ENCODE measurements at places on chromosomes 16 and 17.

GRCh38 chr16:85457366-85457765 is 155.8 kb upstream of the GSE1 start:
- DNase-seq: no peak

GRCh38 chr16:55656691-55657092 is 904 bp downstream of the SLC6A2 start:
- no peak for DNase-seq

GRCh38 chr17:67420994-67421393 is 43.9 kb downstream of the PITPNC1 start:
- no peak for DNase-seq

GRCh38 chr16:89198417-89199240 is 1.7 kb downstream of the SLC22A31 start:
- no peak for DNase-seq

DNA sequence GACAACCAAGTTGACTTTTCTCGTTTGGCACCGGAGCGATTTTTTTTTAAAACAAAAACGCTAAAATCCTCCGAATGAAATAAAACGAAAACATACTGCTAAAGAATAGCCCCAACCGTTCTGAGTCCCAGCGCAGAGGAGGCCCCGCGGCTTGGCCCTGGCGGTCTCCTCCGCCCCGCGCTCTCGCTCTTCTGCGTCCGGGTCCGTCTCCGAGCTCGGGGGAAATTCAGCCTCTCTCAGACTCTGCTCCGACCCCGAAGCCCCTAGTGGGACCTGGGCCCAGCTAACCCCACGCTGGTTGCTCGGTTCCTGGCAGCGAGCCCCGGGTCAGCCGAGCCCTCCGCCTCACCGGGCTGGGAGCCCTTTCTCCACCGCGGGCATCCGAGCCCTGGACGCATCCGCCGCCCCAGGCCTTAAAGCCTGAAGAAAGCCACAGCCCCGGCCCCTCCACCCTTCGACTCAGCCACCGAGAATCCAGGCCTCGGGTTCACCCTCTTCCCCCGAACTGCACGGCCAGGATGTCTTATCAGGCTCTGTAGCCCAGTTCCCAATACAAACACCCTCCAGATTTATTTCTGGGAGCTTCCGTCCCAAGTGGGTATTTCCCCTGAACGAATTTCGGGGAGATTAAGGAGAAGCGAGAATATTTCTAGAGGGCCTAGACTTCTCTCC is 1.2 kb downstream of the TBX2 start:
- DNase-seq: no peak

DNA sequence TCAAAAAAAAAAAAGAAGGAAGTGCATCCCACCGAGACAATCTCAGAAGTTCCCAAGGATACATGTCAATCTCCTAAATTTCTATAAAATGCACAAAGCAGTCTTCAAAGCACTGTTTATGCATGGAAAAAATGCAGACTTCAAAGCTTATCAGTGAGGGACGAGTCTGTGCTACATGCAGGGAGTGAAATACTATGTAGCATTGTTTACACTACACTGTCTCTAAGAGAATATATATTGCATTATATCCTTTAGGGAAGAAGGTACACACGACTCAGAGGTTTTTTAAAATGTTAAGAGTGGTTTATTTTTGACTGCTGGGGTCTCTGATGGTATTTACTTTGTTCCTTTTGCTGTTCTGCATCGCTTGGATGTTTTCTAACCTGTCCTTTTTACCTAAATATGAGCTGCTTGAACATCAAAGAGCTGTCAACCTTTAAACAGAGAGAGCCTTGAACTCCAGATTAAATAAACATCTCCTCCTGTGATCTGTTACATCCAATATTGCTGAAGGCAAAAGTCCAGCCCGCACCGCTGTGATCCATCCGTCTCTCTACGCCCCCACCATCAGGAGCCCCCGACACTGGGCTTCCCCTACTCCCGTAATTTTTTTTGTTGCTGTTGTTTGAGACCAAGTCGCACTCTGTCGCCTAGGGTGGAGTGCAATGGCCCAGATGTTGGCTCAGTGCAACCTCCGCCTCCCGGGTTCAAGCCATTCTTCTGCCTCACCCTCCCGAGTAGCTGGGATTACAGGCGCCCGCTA is 1.4 kb downstream of the FBXO31 start:
- DNase-seq: no peak

GRCh38 chr16:54275956-54276355 is 10.6 kb downstream of the IRX3 start:
- no peak for DNase-seq

GRCh38 chr16:84514874-84515835 is 10.7 kb upstream of the MEAK7 start:
- peak; percentile 76 for DNase-seq

GRCh38 chr16:17026600-17027242 is 444.0 kb downstream of the XYLT1 start:
- DNase-seq: no peak

DNA sequence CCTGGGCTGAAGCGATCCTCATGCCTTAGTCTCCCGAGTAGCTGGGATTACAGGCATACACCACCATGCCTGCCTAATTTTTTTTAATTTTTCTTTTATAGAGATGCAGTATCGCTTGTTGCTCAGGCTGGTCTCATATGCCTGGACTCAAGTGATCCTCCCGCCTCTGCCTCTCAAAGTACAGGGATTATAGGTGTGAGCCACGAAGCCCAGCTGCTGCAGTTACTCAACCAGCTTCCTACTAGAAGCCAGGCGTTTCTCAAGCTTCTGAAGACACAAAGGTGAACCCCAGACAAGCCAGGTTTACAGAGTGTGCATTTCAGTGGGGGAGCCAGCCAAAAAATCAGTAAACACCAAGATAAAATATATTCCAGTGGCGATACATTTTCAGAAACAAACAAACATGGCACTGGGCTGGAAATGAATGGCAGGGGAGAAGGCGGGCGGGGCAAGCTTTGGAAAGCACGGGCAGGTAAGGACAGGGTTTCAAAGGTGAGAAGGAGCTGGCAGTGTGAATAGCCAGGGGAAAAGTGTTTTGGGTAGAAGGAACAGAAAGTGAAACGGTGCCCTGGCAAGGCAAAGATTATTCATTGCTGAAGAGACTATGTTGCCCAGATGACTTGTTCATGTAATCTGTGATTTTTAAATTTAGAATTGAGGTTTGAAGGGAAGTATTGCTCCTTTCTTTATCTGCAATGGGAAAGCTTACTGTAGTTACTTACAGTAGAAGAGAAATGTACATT is 471.1 kb downstream of the WWOX start:
- no peak for DNase-seq

- no peak for DNase-seq
Observed at GRCh38 chr17:41521574-41522261, 3.0 kb upstream of the KRT15 start.

DNA sequence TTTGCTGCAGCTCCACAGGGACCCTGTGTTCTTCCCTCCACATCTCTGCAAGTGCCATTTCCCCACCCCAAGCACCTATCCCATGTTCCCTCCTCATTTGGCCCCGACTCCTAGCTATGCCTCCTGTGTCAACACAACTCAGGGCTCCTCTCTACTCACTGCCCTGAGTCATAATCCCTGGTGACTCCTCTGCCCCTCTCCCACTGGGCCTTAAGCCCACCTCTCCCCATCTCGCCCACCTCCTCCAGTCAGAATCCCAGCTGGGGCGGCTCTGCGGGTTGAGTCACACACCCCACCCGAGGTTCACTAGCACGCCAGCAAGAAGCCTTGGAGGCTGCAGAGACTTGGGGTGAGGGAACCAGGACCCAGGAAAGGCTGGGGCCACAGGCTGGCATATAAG is 346.2 kb downstream of the FOXL1 start:
- no peak for DNase-seq

- DNase-seq: no peak
Observed at GRCh38 chr17:1571341-1571704, 8.7 kb upstream of the PITPNA start.

DNA sequence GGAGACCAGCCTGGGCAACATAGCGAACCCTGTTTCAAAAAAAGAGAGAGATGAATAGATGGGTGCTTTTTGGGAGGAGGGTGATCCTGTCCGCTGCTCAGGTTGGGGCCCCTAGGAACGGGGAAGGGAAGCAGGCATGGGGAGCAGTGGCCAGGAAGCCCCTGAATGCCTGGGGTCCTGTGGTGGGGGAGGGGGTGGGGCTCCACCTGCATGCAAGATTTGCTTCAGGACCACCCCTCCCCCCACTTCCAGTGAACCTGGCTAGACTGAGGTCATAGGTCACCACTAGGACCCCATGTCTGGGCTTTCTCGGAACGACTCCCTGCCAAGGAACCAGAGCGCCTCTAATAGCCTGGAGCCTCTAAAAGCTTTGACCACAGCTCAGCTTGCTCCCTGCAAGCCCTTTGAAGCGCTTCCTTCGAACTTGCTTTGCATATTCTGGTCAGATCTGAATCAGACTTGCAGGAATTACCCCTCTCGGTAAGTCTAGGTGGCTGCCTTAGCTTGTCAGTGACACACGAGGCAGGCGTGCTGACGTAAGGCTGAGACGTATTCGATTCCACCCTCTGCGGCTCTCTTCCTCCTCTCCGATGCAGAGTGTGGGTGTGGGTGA is 3.7 kb downstream of the SOCS3 start:
- no peak for DNase-seq

DNA sequence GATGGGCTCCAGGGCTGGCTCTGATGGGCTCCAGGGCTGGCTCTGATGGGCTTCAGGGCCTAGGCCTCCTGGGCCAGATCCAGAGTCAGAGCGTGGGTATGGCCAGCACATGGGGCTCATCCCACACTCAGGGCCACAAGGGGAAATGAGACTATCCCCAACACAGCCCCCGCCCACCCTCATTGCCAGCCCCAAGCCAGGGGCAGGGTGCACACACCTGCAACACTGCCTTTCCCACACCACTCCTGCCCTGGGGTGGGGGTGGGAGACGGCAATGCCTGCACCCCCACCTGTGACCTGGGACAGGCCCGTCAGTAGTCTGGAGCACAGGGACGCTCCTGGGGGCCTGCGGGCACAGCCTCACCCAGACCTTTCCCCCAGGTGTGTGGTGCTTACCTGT is 14.3 kb upstream of the ATP6V0C start:
- no peak for DNase-seq

DNA sequence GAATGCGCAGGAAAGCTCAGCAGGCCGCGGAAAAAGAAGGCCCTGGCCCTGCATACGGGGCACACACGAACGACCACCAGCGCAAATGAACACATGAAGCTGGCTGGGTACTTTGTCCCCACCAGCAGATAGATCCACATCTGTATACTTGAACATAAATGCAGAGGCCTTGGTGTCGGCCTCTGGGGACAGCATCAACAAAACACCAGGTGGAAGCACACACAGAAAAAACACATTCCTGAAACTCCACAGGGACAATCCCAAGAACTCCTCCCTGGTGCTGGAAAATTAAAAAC is 606 bp upstream of the ZBTB4 start:
- no peak for DNase-seq

DNA sequence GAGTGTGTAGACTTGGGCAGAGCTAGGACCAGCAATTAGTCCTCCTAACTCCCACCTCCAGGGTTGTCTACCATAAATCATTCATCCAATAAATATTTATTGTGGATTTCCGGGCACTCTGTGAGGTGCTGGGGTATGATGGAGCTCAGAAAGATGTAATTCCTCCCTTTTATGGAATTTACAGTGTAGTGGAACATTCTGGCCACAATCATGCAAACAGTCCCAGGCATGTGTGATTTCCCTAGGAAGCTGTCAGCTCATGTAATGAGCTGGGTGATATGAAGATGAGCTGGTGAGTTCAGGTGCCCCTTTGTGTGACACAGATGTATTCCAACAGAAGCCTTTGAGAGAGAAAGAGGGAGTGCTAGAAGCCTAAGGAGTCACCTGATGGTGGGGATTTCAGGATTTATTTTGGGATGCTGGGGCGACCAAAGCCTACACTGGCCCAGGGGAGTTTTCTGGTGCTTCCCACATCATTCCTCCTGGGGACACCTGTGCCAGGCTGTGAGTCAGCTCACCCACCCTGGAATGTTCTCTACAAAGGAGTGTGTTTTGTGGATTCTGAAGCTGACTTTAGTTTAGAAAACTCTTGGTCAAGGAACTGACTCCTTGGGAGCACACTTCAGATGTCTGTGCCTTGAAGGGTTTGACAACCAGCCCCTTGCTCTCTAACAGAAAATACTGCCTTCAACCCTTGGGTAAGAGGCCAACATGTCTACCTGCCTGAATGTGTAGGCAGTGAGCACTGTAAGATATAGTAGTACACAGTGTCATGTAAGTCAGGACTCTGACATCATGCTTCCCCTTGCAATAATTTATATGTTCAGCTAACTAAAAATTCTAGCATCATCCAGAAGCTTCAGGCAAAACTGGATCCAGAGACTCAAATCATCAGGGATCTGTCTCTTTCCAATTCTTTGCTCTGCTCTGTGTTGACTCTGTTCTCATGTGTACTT is 42.9 kb downstream of the HS3ST4 start:
- no peak for DNase-seq

DNA sequence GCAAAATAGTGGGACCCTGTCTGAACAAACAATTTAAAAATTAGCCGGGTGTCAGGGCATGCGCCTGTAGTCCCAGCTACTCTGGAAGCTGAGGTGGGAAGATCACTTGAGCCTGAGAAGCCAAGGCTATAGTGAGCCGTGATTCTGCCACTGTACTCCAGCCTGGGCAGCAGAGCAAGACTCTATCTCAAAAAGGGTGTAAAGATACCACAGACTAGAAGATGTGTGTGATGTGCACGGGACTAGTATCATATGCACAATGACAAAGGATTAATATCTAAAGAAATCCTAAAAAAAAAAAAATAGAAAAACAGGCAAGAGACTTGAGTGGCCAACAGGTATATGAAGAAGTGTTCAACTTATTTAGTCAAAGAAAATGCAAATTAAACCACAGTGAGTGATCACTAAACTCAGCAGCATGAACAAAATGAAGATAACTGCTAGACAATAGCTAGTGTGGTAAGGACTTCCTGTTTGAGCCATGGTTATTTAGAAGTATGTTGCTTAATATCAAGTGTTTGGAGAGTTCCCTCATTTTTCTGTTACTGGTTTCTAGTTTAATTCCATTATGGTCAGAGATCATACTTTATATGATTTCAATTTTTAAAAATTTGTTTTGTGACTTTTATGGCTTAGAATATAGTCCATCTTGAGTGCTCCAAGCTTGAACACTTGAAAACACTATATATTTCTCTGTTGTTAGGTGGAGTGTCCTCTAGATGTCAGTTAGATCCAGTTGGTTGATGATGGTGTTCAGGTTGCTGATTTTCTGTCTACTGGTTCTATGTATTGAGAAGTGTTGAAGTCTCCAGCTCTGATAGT is 14.7 kb upstream of the SLX4 start:
- peak; percentile 60 for DNase-seq

DNA sequence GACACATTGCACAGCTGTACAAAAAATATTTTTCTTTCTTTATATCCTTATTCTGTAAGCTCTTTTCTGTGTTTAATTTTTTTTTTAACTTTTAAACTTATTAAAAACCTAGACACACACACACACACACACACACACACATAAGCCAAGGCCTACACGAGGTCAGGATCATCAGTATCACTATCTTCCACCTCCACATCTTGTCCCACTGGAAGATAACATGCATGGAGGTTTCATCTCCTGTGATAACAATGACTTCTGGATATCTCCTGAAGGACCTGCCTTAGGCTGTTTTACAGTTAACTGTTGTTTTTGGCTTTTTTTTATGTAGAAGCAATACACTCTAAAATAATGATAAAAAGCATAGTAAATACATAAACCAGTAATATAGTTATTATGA is 71.2 kb downstream of the TNRC6C start:
- DNase-seq: no peak

GRCh38 chr17:44279666-44280391 is 11.9 kb upstream of the SLC4A1 start:
- DNase-seq: peak; percentile 32

Measured in GF-D8 (cell line).